Stomach (tissue), 19 donors: ENCODE measurements at places on chromosomes 6 and 20.

DNA sequence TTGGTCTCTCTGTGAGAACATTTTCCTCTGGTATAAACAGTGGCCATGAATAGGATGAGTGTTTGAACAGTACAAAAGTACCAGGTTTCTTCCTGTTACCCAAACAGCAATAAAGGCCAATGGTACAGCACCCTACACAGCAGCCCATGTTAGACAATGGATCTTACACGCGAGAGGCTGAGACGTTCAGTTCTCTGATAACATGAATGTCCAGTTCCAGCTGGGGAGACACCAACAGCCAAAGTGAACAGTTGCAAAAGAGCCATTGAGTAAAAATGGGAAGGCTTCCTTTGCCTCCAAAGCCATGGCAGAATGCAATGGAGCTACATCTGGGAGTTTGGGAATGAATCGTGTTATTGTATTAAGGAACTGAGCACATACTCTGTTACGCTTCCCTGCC lies 246.8 kb upstream of the SGK1 start:
- DNase-seq = no peak

DNA sequence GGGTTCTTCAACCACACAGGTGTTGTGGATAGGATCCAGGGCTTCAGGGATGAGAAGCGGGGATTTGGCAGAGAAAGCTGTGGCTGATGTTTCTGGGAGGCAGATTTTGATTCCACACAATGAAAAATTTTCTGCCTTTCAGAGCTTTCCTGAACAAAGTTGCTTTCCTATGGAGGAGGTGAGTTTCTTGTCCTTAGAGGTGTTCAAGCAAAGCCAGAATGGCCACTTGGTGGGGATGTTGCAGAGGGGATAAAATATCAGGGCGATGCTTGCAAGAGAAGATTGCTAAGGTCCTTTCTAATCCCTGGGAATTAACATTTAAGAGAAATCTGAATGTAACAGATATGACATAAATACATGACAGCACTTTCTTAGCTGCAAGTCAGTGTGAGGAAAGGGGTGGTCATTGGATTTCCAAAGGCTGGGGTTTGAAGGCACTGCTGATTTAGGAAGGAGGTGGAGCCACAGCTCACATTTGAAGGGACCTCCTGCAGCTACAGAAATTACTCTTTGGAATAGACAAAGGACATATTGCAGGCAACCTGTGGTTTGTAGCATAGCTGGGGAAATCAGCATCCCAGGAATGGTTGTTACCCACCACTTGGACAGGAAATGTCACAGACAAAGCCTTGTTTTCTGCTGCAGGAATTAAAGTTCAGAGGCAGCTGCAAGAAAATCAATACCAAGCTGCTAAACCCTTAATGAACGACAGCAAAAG lies 271.1 kb upstream of the CHD6 start:
- no peak for DNase-seq

DNA sequence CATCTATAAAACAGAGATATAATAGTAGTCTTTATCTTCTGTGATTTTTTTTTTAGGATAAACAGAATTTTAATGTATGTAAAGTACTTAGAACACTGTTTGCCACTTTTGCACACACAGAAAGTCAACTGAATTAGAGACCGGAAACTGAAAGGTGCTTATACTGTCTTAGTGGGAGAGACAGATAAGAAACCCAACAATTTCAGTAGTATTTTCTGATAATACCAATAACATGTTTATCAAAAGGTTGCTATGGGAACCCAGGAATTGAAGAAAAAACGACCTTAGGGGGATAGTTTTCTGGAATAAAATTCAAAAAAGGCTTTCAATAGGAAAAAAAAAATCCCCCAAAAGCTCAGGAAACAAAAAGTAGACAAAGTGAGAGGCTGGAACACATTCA lies 138.6 kb downstream of the BCKDHB start:
- no peak for DNase-seq

GRCh38 chr20:58855506-58856389 lies 3.2 kb downstream of the GNAS start:
- no peak for DNase-seq

- DNase-seq = no peak
Measured at GRCh38 chr6:14072084-14072483, 45.5 kb upstream of the CD83 start.

DNA sequence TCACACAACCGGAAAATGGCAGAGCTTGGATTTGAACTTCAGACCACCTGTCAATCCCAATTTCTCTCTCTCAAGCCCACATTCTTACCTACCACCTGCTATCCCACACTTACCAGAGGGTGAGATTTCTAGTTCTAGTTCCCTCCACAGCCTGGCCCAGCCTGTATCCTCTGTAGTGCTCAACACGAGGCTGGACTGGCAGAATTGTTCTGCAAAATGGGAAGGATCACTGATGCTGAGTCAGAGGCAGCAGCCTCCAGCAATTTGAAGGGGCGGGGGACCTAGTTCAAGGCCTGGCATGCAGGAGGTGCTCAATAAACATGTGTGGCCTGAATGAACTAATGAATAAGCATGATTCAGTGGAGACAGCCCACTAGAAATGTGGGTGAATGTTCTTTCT lies 53.6 kb upstream of the TTPAL start:
- DNase-seq = no peak

DNA sequence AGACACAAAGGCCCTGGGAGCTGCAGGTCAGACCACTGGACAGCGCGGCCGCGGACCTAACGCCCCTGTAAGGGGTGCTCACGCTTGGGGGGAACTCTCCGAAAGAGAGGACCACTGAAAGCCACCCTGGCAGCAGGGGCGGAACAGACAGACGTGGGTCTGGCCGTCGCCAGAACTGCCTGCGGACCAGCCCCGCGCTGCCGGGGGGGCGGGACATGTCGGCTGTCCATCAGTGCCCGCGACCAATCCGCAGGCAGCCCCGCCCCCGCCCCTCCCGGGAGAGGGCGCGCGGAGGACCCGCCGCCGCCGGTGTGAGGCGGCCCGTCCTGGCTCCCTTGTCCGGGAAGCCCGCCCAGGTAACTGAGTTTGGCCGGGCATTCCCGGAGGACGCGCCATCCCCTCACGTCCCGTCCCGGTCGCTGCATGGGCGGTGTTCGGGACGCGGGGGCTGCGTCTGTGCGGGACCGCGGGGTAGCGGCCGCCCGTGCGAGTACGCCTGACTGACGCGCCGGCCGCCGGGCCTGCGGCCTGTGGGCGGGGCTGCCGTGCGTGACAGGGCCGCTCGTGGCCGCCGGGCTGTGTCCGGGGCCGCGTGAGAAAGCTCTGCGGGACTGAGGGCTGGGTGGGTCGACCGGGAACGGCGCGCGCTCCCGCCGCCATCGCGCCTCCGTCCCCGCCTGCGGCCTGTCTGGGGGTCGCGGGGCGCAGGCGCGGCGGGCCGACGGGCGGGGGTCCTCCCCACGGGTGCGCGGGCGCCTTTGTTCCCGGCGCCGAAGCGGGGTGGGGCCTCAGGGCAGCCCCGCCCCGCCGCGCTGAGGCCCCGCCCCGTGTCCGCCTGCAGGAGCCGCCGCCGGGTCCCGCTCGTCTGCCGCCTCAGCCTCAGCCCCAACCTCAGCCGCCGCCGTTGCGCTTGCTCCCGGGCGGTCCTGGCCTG lies at the start of gene PLCG1:
Gene PLCG1, plus strand, starts transcription at position 864 of the 934 bp plus-strand sequence. CDS start 99 bp downstream, outside the sequence.
- DNase-seq = peak; percentile 91
